Stimulated activated CD4-positive, alpha-beta T cell treated with anti-CD3 and anti-CD28 coated beads, Interleukin-4, amount 100 ng/mL, for 24 hours (primary cell): ENCODE measurements at places on chromosomes 16 and 17.
A peak's percentile ranks its signal among the peaks of the same experiment; 100 is the strongest.

GRCh38 chr17:78174346-78174869 lies 6.0 kb downstream of the SYNGR2 start:
- no peak for DNase-seq

GRCh38 chr17:69723316-69723715 lies 308.8 kb downstream of the MAP2K6 start:
- no peak for DNase-seq

- DNase-seq = peak; percentile 75
Measured at GRCh38 chr16:88781140-88782077, 3.6 kb downstream of the PIEZO1 start.

- no peak for DNase-seq
Measured at GRCh38 chr17:50926523-50926922, 60.4 kb upstream of the TOB1 start.

DNA sequence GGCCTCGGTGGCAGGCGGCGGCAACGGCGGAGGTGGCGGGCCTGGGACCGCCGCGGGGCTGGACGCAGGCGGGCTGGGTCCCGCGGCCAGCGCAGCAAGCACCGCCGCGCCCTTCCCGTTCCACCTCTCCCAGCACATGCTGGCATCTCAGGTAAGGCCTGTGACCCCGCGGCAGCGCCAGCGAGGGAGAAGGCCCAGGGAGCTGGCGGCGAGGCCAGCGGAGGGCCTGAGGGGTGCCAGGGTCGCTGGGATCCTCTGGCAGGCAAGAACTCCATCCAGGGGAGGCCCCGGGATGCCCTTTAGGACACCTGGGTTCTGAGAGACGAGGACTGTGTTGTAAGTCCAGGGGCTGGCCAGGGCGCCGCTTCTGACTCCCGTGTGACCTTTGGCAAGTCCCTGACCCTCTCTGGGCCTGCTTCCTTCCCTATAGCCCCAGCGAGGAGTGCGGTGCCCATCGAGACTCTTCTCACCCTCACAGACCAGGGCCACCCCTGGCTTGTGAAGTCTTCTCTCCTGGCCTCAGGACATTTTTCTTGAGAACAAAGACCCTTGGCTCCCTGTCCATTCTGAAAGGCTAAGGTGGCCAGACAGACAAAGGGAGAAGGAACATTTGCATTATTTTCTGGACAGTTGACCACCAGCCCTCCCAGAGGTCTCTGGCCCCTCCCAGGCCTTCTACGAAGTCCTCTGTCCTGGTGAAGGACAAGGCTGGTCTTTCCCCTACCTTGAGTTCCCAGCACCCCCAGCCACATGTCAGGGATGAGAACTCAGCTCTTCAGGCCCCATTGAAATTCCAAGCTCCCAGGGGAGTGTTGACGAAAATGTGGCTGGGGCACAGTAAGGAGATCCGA lies 6.3 kb downstream of the TBX2 start:
- no peak for DNase-seq

GRCh38 chr17:6100146-6100545 lies 30.0 kb downstream of the WSCD1 start:
- DNase-seq = no peak

- DNase-seq = no peak
Measured at GRCh38 chr17:75740215-75740614, 19.0 kb downstream of the ITGB4 start.

- no peak for DNase-seq
Measured at GRCh38 chr16:70697594-70698170, 11.8 kb upstream of the MTSS2 start.

DNA sequence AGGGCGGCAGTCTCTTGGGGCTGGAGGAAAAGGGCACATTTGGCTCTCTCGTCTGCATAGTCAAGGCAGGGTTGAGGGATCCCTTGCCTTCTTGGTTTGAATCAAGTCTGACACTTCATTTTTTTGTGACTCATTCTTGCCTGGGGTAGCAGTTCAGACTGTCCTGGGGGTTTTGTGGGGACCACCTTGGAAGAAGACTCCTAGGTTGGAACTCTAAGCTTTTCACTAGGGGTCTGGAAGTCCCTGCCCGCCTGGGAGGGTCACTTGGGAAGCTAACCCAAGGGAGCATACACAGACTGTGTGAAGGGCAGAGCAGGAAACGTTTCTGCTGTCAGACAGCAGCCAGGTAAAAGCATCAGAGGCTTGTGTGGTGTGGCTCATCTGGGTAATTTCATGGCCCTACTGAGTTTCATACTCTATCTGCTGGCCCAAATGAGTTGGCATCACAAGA lies 11.3 kb downstream of the YPEL2 start:
- DNase-seq = peak; percentile 47

DNA sequence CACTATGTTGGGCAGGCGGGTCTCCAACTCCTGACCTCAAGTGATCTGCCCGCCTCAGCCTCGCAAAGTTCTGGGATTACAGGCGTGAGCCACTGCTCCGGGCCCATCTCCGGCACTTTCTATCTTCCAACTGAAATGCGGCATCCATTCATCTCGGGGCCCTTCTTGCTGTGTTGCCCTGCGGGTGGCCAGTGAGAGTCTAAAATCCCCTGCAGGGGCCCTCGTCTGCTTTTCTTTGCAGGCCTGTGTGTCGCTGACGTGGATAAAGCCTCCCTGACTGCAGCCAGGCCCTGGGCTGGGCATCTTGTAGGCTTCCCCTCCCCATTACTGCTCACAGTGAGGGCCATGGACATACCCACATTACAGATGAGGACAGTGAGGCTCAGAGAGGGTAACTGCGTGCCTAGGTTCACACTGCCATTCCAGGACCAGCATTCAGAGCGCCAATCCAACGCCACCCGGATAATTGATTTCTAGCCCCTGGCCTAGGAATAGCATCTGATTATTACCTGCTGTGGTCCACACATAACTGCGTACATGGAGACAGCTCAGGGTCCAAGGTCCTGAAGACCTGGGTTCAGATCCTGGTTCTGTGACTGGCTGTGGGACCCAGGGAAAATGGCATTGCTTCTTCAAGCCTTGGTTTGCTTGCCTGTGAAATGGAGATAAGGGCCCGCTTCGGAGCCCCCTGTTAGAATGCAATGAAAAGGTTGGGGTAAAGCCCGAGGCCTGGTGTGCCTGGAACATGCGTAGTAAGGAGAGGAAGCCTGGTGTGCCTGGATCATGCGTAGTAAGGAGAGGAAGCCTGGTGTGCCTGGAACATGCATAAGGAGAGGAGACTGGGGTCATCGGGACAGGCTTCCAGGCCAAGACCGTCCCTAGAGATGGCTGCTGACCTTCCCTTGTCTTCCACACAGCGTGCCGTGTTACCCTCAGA lies 25.0 kb downstream of the CRISPLD2 start:
- DNase-seq = no peak

DNA sequence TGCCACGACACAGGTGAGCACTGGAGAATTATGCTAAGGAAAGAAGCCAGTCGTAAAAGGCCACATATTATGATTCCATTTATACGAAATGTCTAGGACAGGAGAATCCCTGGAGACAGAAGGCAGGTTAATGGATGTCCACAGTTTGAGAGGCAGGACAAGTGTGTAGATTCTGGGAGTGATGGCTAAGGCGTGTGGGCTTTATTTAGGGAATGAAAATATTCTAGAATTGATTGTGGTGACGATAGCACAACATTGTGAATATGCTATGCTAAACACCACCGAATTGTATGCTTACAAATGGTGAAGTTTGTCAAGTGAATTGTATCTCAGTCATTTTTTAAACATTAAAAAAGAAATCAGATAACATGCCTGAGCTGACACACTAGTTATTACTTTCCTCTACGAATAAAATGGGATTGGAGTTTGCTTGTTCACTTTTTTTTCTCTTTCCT lies 5.3 kb upstream of the TXNDC11 start:
- no peak for DNase-seq

GRCh38 chr17:65123757-65124675 lies 13.2 kb upstream of the RGS9 start:
- DNase-seq = no peak

GRCh38 chr17:80920441-80920840 lies 71.2 kb upstream of the CHMP6 start:
- DNase-seq = no peak

- DNase-seq = no peak
Measured at GRCh38 chr17:39191750-39192510, 5.5 kb downstream of the CACNB1 start.

DNA sequence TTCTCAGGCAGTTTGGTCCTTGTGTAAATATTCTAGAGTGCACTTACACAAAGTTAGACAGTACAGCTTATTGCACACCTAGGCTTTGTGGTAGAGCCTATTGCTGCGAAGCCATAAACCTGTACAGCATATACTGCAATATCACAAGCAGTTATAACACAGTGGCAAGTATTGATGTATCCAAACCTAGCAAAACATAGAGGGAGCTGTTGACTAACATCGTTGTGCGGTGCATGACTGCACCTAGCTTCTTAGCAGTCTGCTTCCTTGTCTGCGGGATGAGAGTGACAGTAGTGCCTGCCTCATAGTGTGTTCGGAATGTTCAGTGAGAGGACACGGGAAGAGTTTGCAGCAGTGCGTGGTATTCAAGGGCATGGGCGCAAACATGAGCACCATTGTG lies 78.9 kb downstream of the MPRIP start:
- DNase-seq = no peak

GRCh38 chr16:74877706-74878105 lies 103.1 kb upstream of the FA2H start:
- DNase-seq = no peak

DNA sequence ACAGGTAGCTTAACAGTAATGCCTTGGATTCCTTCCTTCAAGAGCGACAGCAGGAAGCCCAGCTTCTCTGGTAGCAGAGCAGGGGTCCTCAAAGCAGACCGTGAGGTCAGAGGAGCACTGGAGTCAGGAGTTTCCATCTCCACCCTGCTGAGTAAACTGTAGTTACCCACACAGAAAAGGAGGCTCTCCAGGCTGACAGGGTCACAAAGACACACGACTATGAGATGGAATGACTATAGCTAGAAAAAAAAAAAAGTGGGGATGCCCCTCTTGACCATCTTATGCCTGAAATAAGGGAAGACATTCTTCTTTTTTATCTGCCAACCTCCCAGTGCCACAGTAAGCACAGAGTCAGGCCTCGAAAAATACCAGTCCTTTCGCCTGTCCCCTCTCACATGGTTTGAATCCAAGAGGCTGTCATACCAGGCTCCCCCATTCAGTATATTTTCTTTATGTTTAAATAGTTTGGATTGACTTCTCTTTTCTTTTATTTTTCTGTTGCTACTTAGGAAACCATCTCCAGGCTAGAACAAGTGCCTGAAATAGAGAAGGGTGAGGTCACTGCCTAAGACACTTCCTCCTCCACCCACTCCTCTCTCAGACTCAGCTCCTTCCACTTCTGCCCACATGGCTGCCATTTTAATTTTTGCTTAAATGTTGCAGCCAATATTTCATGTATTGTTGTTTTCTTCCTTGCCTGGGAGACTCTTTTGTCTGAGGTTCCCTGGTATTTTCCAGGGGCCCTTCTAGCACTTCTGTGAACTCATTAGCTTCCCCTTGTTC lies 707.4 kb downstream of the MAF start:
- peak; percentile 25 for DNase-seq

DNA sequence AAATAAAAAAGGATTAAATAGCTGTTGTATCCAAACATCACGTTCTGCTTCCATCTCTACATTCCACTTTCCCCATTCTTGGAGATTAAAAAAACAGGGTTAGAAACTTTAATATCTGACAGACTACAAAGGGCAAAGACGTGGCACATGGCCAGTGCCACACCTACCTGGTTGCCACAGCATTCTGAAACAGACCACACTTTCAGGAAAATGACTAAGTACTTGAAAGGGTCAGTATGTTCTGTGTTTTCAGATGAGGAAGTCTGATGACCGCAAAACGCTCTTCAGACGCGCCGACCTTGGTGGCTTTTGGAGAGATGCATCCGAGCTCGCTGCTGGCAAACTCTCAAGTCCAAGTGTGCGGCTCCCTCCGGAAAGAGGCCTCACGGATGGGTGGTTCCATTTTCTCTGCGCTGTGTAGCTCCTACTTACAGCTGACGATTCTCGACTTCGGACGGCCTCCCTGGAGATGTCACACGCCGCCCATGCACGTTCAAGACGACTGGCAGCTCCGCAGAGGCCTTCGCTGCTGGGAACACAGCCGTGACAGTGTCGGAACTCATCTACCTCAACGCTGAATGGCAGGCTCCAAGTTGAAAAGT lies 15.5 kb downstream of the MAP1LC3B start:
- DNase-seq = no peak

GRCh38 chr17:77381185-77381700 lies 240.5 kb downstream of the SEC14L1 start:
- no peak for DNase-seq

- DNase-seq = no peak
Measured at GRCh38 chr16:4591706-4592470, 22.8 kb downstream of the UBALD1 start.
